ENCODE measurements at places on chromosomes 16 and 17. TPM values are rescaled to one million over a fixed set of nuclear protein-coding genes. Genes with fewer than 3 reads are reported as not detected.

The FA2H gene
- not detected for total RNA-seq

The DHRS7C gene
- not detected for total RNA-seq

The ATP6V0A1 gene
- 111 TPM for total RNA-seq

The NPIPA3 gene
- not detected for total RNA-seq

The CD300LG gene
- 6.2 TPM for total RNA-seq

The KRT27 gene
- total RNA-seq: not detected

The FNDC8 gene
- total RNA-seq: not detected

The RCVRN gene
- not detected for total RNA-seq

The STH gene
- not detected for total RNA-seq

The ODAD4 gene
- 3.2 TPM for total RNA-seq

The EPN3 gene
- 41.1 TPM for total RNA-seq

The KLHL10 gene
- total RNA-seq: not detected

The ZNF18 gene
- 43.8 TPM for total RNA-seq

The KRTAP1-5 gene
- not detected for total RNA-seq

The CLEC19A gene
- total RNA-seq: not detected

The STXBP4 gene
- total RNA-seq: 31.5 TPM

The SDR42E1 gene
- total RNA-seq: 5.1 TPM

The TNP2 gene
- total RNA-seq: not detected

GRCh38 chr16:85190572-85190971 lies 78.3 kb upstream of the CIBAR2 start:
- DNase-seq: no peak

GRCh38 chr16:66026211-66026610 lies 340.3 kb upstream of the CDH5 start:
- DNase-seq: no peak

GRCh38 chr17:76870377-76870714 lies 2.1 kb downstream of the MGAT5B start:
- no peak for DNase-seq

DNA sequence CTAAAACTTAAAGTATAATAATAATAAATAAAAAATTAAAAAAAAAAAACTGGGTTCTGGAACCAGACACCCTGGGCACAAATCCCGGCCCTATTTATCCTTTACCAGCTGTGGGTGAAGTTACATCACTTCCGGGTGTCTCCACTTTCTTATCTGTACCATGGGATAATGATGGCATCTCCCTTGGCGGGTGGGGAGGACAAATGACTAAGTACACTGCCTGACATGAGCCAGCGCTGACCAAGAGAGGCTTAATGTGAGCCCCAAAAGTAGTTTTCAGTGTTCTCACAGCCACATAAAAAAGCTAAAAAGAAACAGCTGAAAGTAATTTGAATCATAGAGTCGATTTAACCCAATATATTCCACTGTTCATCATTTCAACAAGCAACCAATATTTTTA lies 424.9 kb downstream of the SOX9 start:
- DNase-seq: no peak

- DNase-seq: peak; percentile 46
Observed at GRCh38 chr16:8660841-8661301, 13.5 kb upstream of the ABAT start.

DNA sequence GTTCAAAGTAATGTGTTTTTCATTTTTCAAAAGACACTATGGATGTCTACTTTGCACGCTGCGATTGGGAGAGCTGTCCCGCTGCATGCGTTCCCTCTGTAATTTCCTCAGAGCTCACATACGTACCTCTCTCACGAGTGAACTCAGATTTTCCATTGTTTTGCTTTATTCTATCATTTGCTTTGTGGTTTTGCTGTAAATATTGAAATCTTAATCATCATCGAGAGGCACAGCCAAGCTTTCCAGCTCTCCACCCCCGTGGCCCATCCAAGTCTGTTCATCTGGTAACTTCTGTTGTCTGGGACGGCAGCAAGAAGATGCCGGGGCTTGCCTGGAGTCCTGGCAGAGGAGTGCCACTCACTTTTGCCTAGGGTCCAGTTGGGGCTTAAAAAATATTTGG lies 21.1 kb downstream of the TMC6 start:
- DNase-seq: no peak

DNA sequence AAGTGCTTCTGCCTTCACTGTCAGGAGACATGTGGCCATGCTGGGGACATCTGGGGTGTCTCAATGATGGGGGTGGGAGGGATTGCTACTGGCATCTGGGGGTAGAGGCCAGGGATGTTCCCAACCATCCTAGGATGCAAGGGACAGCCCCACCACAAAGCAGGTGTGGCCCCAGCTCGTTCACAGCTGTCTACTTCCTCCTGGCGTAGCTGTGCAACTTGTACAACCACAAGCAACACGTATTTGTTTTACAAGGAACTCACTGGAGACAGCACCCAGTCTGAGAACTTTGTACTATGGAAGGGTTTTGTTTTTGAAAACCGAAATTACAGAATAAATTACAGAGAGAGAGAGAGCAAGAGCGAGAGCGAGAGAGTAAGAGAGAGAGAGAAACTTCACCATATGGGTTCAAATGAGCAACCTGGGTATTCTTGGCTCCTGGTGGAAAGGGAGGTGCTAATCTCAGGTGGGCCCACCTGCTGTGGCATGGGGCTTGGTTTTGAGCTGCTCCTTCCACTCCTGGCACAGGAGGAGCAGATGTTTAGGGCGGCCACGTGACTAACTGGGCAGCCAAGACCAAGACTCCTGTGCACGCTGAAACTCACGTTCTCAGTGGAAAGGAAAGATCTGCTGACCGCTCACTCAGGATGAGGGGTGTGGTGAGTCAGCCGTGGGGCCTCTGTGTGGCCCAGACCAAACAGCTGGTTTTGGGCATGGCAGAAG lies 17.5 kb upstream of the TNFRSF13B start:
- DNase-seq: no peak

GRCh38 chr16:9154567-9155410 lies 63.3 kb downstream of the HAPSTR1 start:
- DNase-seq: no peak

DNA sequence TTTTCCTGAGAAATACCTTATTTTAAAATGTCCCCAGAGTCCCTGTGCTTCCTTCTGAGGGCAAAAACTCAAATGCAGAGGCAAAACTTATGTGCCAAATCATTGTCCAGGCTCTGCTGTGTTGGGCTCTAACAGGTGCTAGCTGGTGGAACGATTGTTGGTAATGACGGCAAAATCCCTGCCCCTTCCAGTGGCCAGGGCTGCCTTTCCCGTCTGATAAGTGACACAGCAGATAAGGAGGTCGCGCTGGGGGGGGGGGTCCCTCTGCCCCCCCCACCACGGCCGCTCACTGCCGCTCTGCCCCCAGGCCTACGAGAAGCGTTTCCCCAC lies 29.1 kb downstream of the SEC14L5 start:
- DNase-seq: no peak

- DNase-seq: peak; percentile 83
Observed at GRCh38 chr17:68909066-68909465, 46.1 kb downstream of the ABCA8 start.

DNA sequence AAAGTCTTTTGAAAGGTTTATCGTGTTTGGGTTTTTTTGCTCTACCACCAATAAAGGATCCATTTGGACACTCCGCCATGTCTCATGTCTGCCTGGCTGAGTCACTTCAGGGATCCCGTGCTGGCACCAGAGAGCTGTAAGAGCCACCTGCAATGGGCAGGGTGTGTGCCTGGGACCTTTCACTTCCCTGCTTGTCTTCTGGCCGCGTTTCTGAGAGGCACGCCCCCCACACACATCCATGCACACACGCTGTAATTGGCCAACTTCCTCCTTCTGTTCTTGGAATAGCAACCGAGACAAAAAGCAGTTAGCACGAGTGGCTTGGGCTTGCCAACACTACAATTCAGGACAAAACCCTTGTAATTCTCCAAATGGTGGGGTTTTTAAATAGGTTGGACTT lies 9.8 kb upstream of the SOST start:
- peak; percentile 38 for DNase-seq

GRCh38 chr16:74568961-74569631 lies 37.8 kb downstream of the GLG1 start:
- no peak for DNase-seq

DNA sequence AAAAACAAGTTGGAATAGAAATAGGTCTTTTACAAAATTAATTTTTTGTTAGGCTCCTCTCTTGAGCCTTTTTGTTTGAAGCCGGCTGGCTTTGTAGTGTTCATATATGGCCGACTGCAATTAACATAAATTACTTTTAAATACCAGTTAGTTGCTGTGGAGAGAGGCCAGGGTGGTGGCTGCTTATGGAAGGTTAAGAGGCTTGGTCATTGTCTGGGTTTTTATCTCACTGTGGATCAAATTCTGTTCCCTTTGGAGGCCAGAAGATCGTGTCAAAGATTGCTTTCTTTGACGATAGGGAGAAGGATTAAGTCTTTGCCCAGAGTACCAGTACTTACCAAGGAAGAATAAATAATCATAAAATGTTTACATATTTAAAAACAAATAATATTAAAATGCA lies 39.9 kb downstream of the MSI2 start:
- DNase-seq: no peak

- DNase-seq: no peak
Observed at GRCh38 chr17:20035501-20035900, 26.3 kb downstream of the SPECC1 start.

GRCh38 chr17:8300627-8301242 lies 5.5 kb upstream of the SLC25A35 start:
- DNase-seq: peak; percentile 49

DNA sequence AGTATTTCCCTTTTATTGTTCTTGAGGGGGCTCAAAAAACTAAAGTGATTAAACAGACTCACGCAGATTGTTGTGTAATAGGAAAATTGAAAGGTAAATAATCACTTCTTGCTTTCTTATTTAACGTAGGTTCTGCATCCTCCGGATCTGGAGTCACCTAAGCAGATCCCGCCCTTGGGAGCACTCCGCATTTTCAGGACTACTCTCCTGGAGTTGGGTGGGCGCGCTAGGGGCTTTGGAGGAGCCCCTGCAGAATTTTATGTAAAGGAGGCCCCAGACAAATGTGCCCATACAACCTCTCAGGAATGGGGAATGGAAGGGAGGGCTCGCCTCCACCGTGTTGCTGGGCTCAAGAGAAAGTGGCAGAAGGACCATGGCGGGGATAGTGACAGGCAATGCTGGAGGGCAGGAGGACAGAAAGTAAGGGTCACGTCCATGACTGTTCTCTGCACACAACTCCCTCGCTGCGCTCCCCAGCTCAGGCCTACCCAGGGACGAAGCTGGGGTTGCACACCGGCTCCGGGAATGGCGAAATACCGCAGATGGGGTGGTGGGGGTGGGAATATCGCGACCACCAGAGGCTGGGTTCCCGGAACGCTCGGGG lies 8.3 kb downstream of the MT2A start:
- no peak for DNase-seq

- DNase-seq: no peak
Observed at GRCh38 chr16:20072146-20072873, 1.4 kb downstream of the GPR139 start.

DNA sequence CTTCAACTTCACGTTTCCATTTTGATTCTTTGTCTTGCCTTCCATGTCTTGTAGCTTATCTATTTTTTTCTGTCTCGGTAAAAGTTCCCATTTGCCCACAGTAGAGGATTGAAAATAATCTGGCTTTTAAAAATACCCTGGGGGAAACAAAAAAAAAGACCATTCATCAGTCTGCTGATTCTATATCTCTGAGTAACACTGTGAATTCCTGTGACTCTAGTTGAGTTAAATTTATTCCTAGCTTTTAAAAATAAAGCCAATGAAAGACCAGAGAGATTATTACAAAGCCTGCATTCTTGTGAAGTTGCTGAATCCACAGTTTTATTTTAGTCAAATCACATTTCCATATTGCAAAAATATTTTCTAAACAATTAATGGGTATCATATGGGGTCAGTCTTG lies 532.3 kb downstream of the CDH13 start:
- no peak for DNase-seq

GRCh38 chr17:17139972-17140589 lies 66.1 kb downstream of the PLD6 start:
- DNase-seq: no peak

DNA sequence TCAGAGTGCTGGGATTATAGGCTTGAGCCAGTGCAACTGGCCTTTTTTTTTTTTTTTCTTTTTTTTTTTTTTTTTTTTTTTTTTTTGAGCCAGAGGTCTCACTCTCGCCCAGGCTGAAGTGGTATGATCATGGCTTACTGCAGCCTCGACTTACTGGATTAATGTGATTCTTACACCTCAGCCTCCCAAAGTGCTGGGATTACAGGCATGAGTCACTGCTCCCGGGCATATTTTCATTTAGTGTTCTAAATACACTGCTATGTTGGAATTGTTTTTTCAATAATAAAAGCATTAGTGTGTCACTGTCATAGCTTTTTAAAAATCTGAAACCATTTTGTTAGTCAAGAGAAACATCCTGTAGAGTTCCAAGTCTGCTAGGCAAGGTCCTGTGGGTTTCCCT lies 40.3 kb downstream of the NDE1 start:
- no peak for DNase-seq

- DNase-seq: peak; percentile 65
Observed at GRCh38 chr17:40063187-40063771, 514 bp downstream of the THRA start.

- no peak for DNase-seq
Observed at GRCh38 chr16:54158986-54159385, 127.6 kb downstream of the IRX3 start.

DNA sequence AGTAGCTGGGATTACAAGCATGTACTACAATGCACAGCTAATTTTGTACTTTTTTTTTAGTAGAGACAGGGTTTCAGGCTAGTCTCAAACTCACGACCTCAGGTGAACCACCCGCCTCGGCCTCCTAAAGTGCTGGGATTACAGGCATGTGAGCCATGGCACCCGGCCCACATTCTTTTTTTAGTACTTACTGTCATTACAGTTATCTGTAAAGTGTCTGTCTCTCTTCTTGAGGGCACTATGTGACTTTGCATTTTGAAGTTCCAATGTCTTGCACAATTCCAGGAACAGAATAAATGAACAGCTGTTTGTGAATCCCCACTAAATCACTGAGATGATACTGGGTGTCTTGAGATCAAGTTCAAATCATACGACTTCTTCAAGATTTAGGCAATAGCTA lies 1540.3 kb downstream of the CDH11 start:
- no peak for DNase-seq

DNA sequence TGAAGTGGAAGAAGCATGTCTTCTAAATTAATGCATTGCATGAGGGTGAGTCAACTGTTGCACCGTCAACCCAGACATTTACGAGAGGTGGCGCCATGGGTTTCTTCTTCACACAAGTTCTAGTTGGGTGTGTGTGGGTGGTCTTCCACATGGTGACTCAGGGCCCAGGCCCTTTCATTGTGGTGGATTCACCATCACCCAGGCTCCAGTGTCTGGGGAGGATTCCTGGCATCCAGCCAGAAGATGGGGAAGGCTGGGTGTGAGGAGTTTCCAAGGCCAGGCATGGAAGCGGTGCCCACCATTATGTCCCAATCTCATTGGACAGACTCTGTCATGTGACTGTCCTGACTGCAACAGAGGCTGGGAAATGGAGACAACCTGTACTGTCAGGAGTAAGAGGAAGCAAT lies 21.4 kb upstream of the JPH3 start:
- no peak for DNase-seq

- no peak for DNase-seq
Observed at GRCh38 chr17:35841505-35841904, 27.2 kb downstream of the HEATR9 start.

Measured in uterus (tissue), 4 donors.